Stimulated activated CD4-positive, alpha-beta T cell treated with anti-CD3 and anti-CD28 coated beads, Interleukin-2, amount 100 ng/mL, for 24 hours (primary cell): ENCODE measurements at places on chromosomes 3 and 15.

DNA sequence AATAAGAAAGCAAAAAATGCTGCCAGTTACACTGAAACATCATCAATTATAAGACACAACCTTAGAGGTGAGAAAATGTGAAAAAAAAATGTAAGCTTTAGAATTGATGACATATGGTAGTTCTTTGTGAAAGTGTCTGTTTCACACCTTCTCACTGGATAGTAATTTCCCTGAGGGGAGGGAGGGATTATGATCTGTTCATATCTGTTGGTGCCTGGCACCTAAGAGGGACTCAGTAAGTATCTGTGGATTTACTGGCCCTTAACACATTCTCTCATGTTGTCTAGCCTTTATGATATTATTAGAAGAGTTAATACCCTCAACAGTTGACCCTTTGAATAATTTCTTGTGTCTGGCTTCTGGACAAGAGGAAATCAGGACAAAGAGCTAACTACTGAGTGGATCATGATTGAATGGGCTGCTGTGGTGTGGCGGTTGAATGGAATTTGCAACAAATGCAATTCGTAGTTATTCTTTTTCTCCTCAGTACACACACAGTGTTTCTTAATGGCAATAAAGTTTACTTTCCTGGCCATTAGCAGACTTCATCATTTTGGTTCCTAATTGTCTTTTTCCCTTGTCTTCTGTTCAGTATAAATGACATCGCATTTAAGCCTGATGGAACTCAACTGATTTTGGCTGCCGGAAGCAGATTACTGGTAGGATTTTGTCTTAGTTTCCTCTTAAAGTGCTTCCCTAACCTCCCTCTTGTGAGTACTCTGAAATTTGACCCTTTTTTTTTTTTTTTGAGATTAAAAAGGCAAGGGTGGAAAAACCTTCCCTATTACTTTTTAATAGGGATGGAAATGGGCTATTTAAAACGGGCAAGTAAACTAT, 9.5 kb downstream of the IFT122 start:
- DNase-seq: no peak

- no peak for DNase-seq
Observed at GRCh38 chr3:150104564-150104963, 133.9 kb upstream of the PFN2 start.

DNA sequence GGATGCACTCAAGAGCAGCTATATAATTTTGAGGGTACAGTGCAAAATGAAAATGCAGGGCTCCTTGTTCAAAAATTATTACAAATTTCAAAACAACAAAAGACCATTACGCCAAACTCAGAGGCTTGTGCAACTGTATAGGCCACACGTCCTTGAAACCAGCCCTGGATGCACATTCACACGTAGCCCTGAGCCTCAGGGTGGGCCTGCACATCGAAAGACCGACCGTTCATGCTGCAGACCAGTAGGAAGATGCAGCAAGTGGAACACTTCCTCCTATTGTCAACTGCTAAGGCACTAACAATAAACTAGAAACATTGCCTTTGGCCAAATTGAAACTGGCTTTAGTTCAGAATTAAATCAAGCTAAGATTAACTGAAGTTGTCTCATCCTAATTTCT, 174.7 kb downstream of the SHOX2 start:
- DNase-seq: no peak

- no peak for DNase-seq
Observed at GRCh38 chr15:65362491-65362890, 15.3 kb downstream of the IGDCC3 start.
